ENCODE measurements at places on chromosomes 3 and 15.

GRCh38 chr15:71885390-71885789 is 75.0 kb downstream of the NR2E3 start:
- DNase-seq = no peak

- no peak for DNase-seq
Observed at GRCh38 chr3:108006881-108007331, 83.9 kb downstream of the CD47 start.

- DNase-seq = no peak
Observed at GRCh38 chr3:94081884-94082283, 19.0 kb downstream of the NSUN3 start.

DNA sequence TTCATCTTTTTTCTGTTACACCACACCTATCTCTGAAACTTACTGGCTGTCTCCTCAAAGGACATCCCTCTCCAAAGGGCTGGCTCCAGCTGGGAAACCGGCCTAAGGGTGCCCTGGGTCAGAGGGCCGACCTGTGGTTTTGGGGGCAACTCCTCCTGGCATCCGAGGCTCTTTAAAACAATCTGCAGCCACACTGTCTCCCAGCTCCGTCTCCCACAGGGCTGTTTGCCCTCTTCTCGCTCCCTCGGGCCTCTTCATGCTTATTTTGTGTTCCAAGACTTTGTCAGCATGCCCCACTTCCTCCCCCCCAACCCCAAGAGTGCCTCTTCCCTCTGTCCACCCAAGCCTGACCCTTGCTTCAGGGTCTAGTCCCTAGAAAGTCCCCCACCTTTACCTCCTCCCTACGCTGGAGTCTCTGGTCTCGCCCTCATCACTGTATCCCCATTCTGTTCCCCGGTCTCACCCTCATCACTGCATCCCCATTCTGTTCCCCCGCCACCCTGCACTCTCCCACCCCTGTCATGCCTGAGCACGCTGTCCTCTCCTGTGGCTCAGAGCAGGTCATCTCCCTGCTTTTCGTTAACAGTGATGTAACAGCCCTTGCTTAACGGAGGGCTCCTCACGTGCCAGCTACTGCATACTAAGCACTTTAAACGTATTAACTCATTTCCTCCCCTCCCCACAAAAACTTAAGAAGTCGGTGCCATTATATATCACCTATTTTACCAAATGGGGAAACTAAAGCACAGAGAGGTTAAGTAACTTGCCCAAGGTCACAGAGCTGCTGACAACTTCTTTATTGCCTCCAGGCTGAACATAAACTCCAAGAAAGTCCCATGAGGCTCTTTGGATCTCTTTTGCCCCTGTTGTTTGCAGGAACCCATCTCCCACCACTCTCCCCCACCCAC is 1.1 kb upstream of the CSK start:
- no peak for DNase-seq

DNA sequence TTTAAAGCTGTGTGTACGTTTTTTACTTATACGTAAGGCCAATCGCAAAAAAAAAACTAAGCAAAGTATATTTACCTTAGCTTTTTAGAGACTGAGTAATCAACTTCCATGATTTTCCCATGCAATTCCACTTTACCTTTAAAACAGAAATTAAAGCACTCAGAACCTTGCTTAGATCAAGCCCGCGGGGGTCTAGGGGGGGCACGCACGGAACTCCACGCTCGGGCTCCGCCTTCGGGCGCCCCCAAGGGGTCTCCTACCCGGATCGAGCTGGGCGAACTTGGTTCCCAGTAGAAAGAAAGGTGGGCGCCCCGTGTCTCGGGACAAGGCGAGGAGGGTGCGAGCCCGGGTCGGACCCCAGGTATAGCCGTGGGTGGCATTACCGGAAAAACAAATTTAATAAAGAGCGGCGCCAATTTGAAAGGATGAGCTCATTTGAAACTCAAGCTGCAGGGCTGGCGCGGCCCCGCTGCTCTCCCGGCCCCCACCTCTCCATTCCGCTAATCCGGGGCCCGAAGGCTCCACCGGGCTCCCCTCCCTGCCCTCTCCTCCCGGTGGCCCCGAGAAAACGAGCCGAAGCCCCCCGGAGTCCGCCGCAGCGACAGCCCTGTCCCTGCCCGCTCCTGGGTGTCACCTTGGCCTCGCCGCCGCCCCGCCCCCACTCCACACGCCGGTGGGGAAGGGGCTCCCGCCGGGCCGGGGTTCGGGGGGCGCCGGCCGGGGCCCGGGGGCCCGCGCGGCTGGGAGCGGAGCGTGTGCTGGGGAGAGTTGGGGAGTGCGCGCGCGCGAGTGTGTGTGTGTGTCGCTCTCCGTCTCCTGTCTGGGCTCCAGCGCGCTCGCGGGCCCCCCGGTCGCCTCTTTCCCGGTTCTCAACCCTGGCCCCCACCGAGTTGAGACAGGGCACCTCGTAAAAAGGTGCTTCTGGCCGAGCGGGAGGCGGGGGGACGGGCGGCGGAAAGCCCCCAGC is 1.5 kb downstream of the IGF2BP2 start:
- DNase-seq = peak; percentile 52

DNA sequence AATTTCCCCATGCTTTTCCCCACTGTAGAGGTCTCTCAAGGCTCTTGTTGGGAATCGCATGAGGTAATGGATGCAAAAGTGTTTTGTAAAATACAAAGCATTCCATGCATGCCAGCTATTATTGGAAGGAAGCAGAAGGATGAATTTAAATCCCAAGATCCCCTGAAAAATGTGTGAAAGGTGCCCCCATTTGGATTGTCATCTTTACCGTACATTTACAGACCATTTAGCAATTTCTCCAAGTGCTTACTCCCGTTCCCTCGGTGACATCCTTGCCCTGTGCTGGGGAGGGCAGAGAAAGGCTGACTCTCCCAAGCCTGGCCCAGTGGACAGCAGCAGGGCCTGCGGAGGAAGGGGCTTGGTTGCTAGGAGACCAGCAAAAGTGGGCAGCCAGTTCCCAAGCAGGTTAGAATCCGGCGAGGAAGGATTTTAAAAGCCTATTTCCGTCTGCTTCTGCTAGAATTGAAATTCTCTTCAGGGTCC is 31.1 kb upstream of the NEO1 start:
- no peak for DNase-seq

- DNase-seq = no peak
Observed at GRCh38 chr3:35322070-35322469, 317.3 kb upstream of the ARPP21 start.
